MG63 (cell line): ENCODE measurements at places on chromosomes 2 and 18. TPM values are rescaled to one million over a fixed set of nuclear protein-coding genes. Genes with fewer than 3 reads are reported as not detected.

GRCh38 chr2:76679025-76679396 is 843.2 kb downstream of the LRRTM4 start:
- DNase-seq = no peak

- no peak for DNase-seq
These were observed 63.5 kb upstream of the ARL5A start for GRCh38 chr2:151891566-151892194.

DNA sequence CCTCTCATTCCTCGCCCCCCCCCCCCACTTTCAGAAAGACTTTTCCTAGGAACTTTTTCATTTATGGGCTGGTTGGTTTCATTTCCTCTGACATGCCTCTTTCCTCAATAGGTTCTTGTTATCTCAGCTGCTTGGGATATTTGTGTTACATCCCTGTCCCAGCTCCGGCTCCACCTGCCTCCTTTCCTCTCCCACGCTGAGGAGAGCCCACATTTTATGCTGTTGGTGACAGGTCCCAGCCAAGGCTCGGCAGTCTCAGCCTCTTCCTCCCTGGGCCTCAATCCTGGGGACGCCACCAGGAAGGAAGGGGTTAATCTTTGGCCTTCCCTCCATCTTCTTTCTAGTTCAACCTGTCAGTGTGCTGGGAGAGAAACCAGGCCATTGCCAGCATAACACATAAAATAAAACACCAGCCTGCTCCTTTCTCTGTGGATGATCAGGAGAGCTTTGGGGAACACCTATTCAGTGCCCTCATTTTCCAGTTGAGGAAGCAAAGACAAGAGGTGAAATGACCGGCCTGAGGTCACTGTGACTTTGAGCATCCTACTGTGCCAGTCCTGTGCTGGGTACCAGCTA is 216.9 kb upstream of the TNP1 start:
- no peak for DNase-seq

DNA sequence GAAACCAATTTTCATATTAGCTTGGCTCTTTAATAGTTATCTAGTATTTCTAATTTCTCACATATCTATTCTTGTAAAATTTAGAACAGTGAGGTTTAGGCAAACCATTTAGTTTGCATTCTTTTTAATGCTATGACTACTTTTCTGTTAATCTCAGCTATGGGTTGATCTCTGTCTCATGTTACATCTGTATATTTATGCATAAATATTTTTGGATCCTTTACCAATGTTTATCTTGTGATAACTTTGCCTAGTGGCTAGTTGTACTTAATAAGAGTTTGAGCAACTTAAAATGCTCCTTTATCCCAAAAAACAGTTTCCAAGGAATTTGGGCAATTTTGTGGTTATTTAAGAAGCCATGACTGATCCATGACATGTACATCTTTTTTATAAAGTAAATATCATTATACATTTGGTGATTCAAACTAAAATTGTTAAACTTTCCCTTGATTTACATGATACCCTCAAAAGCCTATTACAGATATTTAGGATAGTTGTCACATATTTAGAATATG is 86.3 kb downstream of the R3HDM1 start:
- DNase-seq = no peak

- no peak for DNase-seq
These were observed 58.7 kb upstream of the CDH20 start for GRCh38 chr18:61274416-61274960.

The LONRF2 gene
- total RNA-seq = 1.4 and 2.0 TPM in 2 replicates
